Thoracic aorta endothelial cell (primary cell): ENCODE measurements at places on chromosomes 4 and X. TPM values are rescaled to one million over a fixed set of nuclear protein-coding genes. Genes with fewer than 3 reads are reported as not detected.

The TBC1D8B gene
- 9.0 and 10.4 TPM in 2 replicates for total RNA-seq

The GPR50 gene
- not detected in 2 replicates for total RNA-seq

The VCX gene
- not detected in 2 replicates for total RNA-seq

The JAKMIP1 gene
- not detected in 2 replicates for total RNA-seq

The NDST4 gene
- not detected in 2 replicates for total RNA-seq

The FGG gene
- total RNA-seq, result not detected in 2 replicates

The MAB21L2 gene
- total RNA-seq, result 2.8 TPM in 1 of 2 replicates, not detected in the other

The OR13H1 gene
- not detected in 2 replicates for total RNA-seq

The CDX4 gene
- total RNA-seq, result not detected in 2 replicates

The ENPEP gene
- not detected in 2 replicates for total RNA-seq

The MAGED1 gene
- 139 and 187 TPM in 2 replicates for total RNA-seq

The TMEM271 gene
- not detected in 2 replicates for total RNA-seq

The FAM184B gene
- total RNA-seq, result under 0.01 TPM in 1 of 2 replicates, not detected in the other

The OTC gene
- 0.07 TPM in 1 of 2 replicates, not detected in the other for total RNA-seq

The SYTL5 gene
- total RNA-seq, result under 0.01 TPM in 1 of 2 replicates, not detected in the other

The NWD2 gene
- total RNA-seq, result not detected in 2 replicates

The CFAP47 gene
- total RNA-seq, result 0.13 TPM in 1 of 2 replicates, not detected in the other

The ASB5 gene
- not detected in 2 replicates for total RNA-seq

The MEPE gene
- not detected in 2 replicates for total RNA-seq

The EPGN gene
- 0.13 and 0.43 TPM in 2 replicates for total RNA-seq

The MAGED4 gene
- 5.7 and 7.0 TPM in 2 replicates for total RNA-seq

The LIAS gene
- 15.0 and 16.1 TPM in 2 replicates for total RNA-seq

The PCDH19 gene
- total RNA-seq, result 1.1 and 1.6 TPM in 2 replicates

The HMX1 gene
- total RNA-seq, result not detected in 2 replicates

The LNX1 gene
- 1.8 and 3.7 TPM in 2 replicates for total RNA-seq

The LGI2 gene
- total RNA-seq, result under 0.01 and 0.14 TPM in 2 replicates

The BRS3 gene
- not detected in 2 replicates for total RNA-seq

The NKX6-1 gene
- total RNA-seq, result not detected in 2 replicates

The ZNF157 gene
- total RNA-seq, result under 0.01 TPM in 1 of 2 replicates, not detected in the other

The UGT2A2 gene
- total RNA-seq, result 0.22 and 0.40 TPM in 2 replicates

The SH2D1A gene
- not detected in 2 replicates for total RNA-seq

The MED14 gene
- 44.7 and 59.2 TPM in 2 replicates for total RNA-seq

The ACSL1 gene
- total RNA-seq, result 31.3 and 37.6 TPM in 2 replicates

The GAGE10 gene
- not detected in 2 replicates for total RNA-seq

The MAGEA10 gene
- total RNA-seq, result not detected in 2 replicates

The PRICKLE3 gene
- total RNA-seq, result 4.8 and 7.5 TPM in 2 replicates

The FAM53A gene
- total RNA-seq, result 1.3 and 1.6 TPM in 2 replicates

The PAK3 gene
- 0.13 and 1.1 TPM in 2 replicates for total RNA-seq

The UNC5C gene
- under 0.01 and 0.13 TPM in 2 replicates for total RNA-seq

The C4orf50 gene
- not detected in 2 replicates for total RNA-seq

The TECRL gene
- total RNA-seq, result not detected in 2 replicates

The BEX2 gene
- 0.27 and 0.29 TPM in 2 replicates for total RNA-seq

The STS gene
- total RNA-seq, result 5.2 and 9.5 TPM in 2 replicates

The BGN gene
- total RNA-seq, result 13.4 and 34.2 TPM in 2 replicates

The CT47B1 gene
- total RNA-seq, result not detected in 2 replicates

The MSANTD1 gene
- 0.36 and 0.53 TPM in 2 replicates for total RNA-seq

The AMELX gene
- not detected in 2 replicates for total RNA-seq

The PNMA6A gene
- total RNA-seq, result 0.40 and 0.93 TPM in 2 replicates

The HSFX3 gene
- total RNA-seq, result not detected in 2 replicates

The WDR17 gene
- 0.65 and 0.93 TPM in 2 replicates for total RNA-seq

The AFM gene
- not detected in 2 replicates for total RNA-seq

The MAGEB2 gene
- total RNA-seq, result not detected in 2 replicates

The HEPH gene
- 0.66 and 1.8 TPM in 2 replicates for total RNA-seq

The SOX3 gene
- total RNA-seq, result not detected in 2 replicates

The MAMLD1 gene
- total RNA-seq, result 2.3 and 3.2 TPM in 2 replicates

The SOWAHD gene
- total RNA-seq, result not detected in 2 replicates

The NR0B1 gene
- not detected in 2 replicates for total RNA-seq

The LINC00632 gene
- total RNA-seq, result 1.3 and 2.8 TPM in 2 replicates

The NDST3 gene
- total RNA-seq, result not detected in 2 replicates
